ENCODE measurements at places on chromosomes 12 and 14.

DNA sequence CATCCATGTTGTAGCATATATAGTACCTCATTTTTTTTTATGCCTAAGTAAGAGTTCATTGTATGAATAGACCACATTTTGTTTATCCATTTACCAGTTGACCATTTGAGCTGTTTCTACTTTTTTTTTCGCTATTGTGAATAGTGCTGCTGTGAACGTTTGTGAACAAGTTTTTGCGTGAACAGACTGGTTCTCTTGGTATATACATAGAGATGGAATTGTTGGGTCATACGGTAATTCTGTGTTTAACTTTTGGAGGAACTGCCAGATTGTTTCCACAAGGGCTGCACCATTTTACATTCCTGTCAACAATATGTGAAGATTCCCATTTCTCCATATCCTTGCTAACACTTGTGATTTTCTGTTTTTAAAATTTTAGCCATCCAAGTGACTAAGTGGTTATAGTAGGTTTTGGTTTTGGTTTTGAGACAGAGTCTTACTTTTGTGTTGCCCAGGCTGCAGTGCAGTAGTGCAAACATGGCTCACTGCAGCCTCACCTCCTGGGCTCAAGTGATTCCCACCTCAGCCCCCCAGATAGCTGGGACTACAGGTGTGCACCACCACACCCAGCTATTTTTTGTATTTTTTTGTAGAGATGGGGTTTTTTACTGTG, 68.3 kb upstream of the AMN start:
- DNase-seq = no peak

GRCh38 chr12:120039711-120040110, 50.7 kb downstream of the BICDL1 start:
- no peak for DNase-seq

DNA sequence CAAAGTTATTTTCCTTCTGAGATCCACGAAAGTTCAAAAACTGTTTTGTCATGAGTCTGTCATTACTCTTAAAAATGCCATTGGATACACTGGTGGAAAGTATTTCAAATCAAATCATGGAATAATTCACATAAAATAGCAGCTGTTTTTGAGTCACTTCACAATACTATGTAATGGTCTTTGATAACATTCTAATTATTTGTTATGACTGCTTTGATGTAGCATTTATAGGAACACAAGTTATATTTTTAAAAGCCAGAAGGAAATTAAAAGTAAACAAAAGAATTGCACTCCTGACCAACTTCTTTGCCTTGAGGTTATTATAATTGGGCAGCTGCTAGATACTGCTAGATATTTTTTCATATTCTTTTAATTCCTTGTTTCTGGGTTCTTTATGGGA, 473.2 kb downstream of the CCER1 start:
- DNase-seq = no peak

DNA sequence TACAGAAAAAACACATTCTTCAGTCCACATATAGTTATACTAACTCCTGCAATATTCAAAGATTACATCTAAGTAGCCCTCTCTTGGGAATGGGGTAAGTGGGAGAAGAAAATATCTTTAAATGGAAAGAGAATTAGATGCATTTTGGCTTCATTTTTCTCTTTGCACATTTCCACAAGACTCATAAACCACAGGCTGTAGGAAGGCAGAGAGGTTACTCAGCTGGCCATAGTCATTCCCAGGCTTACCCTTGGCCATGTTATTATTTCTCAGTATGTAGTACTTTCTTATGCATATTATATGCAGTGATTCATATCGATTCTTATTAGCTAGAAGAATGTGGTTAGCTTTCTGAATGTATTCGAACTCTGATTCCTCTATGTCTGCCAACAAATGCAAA, 92.2 kb downstream of the PTPRR start:
- DNase-seq = no peak

GRCh38 chr12:19893514-19893913, 454.2 kb downstream of the AEBP2 start:
- DNase-seq = no peak

GRCh38 chr12:21073822-21074460, 57.1 kb upstream of the SLCO1B1 start:
- no peak for DNase-seq

GRCh38 chr14:60220084-60220483, 28.9 kb upstream of the PPM1A start:
- DNase-seq = no peak

DNA sequence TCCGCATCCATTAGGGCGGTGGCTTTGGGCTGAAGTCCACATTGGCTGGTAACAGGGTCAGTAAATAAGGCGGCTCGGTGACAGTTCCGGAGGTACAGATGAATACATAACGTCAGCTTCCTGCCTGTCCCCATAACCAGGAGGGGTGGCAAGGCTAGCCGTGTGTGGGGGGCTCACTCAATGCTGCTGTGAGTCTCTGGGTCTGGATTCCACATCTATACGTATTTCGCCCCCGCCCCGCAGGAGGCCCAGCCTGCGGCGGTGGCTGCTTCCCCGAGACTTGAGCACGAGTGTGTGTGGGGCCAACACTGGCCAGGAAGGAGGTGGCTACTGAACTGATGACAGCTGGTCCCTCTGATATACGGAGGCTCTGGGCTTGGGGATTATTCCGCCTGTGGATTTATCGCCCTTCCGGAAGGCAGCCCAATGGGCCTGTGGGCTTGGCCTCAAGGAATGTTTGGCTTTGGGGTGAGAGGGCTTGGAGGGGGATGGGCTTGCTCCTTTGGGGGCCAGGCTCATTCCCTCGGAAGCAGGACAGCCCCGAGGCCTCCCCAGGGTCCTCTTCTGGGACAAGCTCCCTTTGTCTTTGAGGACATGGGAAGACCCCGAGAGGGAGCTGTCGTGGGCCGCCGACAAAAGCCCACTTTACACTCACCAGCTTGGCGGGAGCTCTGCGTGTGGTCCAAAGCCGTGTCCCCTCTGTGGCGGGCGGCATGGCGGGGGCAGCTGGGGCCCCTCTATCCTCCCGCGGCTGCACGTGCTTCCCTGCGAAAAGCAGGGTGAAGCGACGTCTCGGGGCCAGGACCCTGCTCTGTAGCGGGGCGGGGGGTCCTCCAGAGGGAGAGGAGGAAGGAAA, 82.1 kb downstream of the KIF26A start:
- no peak for DNase-seq

GRCh38 chr12:50615907-50616296, 111.1 kb downstream of the DIP2B start:
- DNase-seq = no peak

- no peak for DNase-seq
Measured at GRCh38 chr14:55028476-55028875, 1.4 kb downstream of the SOCS4 start.

DNA sequence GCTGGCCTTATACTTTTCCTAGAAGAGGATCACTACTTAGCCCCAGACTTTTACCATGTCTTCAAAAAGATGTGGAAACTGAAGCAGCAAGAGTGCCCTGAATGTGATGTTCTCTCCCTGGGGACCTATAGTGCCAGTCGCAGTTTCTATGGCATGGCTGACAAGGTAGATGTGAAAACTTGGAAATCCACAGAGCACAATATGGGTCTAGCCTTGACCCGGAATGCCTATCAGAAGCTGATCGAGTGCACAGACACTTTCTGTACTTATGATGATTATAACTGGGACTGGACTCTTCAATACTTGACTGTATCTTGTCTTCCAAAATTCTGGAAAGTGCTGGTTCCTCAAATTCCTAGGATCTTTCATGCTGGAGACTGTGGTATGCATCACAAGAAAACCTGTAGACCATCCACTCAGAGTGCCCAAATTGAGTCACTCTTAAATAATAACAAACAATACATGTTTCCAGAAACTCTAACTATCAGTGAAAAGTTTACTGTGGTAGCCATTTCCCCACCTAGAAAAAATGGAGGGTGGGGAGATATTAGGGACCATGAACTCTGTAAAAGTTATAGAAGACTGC, 1.5 kb downstream of the MGAT2 start:
- no peak for DNase-seq

DNA sequence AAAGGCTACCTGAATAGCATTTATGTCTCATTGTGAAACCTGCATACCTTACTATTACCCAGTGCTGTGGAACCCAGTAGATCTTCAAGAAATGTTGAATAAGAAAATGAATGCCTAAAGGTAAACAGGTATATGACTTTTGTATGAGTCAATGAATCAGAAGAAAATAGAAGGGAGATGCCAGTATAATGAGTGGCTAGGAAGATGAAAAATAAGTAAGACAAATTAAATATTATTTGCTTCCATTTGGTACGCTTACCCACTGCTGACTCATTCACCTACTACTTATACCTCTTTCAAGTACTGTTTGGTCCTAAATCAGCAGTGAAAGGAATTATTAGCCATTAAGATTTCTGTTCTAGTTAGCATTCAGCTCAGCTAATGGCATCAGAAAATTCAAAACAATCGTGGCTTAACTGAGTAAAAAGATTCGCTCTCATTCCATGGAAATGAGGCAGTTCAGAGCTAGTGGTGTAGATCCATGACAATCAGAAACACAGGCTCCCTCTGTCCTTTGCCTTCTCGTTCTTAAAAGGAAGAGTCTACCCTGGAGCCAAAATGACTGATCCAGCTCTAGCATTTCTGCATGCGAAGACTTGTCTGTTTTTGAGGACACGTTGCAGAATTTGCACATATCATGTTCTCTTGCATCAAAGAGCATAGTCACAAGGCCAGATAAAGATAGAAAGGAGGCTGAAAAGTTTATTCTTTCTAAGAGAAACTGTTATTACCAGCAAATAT, 705.8 kb upstream of the USP15 start:
- DNase-seq = no peak

- DNase-seq = no peak
Measured at GRCh38 chr14:100762901-100763300, 36.2 kb downstream of the DLK1 start.

- no peak for DNase-seq
Measured at GRCh38 chr12:63387771-63388170, 236.8 kb upstream of the AVPR1A start.

GRCh38 chr12:32756476-32757066, 874 bp upstream of the YARS2 start:
- no peak for DNase-seq

DNA sequence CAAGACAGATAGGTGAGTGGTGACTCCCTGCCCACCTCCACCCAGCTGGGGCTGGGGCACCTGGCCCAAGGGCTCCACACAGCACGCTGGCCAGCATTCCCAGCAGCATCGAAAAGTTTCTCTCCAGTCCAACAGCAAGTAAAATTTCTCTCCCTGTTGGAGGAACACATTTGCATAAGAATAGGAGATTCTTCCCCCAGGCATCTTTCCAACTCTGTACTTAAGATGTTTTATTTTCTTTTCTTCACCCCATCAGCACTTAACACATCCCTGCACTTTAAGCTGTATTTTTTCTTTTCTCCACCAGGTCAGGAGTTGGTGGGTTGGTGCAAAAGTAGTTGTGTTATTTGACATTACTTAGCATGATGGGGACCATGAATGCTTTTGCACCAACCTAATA, 47.2 kb downstream of the OR9K2 start:
- DNase-seq = no peak

GRCh38 chr14:95519699-95520098, 3.2 kb upstream of the SYNE3 start:
- DNase-seq = no peak

GRCh38 chr14:70888681-70889175, 18.5 kb upstream of the PCNX1 start:
- DNase-seq = no peak

DNA sequence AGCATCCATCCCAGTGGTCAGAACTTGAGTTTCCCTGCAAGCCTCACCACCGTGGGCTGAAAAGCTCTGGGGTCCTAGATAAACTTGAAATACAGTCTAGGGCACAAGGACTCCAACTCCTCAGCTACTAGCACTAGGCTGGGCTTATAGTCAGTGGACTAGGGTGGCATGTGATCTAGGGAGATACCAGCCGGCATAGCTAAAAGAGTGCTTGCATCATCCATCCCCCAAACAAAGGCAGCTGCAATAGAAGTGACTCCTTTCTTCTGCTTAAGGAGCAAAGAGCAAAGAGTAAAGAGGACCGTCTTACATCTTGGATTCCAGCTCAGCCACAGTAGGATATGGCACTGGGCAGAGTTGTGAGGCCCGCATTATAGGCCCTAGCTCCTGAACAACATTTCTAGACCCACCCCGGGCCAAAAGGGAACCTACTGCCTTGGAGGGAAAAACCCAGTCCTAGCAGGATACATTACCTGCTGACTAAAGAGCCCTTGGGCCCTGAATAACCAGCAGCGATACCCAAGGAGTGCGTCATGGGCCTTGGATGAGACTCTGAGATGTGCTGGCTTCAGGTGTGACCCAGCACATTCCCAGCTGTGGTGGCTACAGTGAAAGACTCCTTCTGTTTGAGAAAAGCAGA, 17.9 kb upstream of the SOS2 start:
- no peak for DNase-seq

GRCh38 chr14:105899657-105900397, 373.4 kb downstream of the TMEM121 start:
- no peak for DNase-seq

DNA sequence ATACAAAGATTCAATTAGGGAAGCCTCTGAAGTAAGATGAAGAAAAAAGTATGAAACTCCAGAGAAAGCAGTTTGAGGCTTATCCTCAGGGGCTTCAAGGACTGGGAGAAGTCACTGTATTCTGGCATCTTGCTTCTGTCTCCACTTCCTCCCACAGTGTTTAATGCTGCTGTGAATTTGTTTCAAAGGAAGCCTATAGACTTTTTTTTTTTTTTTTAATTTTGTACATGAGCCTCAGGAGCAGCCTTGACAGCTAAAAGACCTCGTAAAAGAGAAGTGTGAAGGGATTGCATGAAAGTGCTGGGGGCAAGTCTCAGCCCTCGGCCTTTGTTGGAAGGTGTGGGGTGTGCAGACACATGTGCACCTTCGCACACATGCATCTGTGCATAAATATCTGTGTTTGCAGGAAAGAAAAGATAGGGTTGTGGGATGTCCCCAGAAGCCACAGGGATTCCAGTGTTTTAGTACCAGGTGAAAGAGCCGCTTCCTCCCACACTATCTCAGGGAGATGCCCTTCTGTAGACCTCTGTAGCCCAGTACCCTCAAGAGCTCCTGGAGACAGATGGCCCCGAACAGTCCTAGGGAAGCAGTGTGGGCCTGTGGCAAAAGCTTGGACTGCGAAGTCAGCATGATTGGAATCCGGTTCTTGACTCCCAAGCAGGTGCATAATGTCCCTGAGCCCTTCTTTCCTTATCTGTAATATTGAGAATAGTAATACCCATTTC, 193.5 kb upstream of the BCL2L14 start:
- DNase-seq = no peak

GRCh38 chr14:34379816-34380470, 82.1 kb downstream of the SPTSSA start:
- DNase-seq = no peak

- no peak for DNase-seq
Measured at GRCh38 chr14:30620178-30620577, 1.9 kb upstream of the SCFD1 start.

GRCh38 chr14:65413739-65414045, 1.2 kb downstream of the FUT8 start:
- DNase-seq = no peak

DNA sequence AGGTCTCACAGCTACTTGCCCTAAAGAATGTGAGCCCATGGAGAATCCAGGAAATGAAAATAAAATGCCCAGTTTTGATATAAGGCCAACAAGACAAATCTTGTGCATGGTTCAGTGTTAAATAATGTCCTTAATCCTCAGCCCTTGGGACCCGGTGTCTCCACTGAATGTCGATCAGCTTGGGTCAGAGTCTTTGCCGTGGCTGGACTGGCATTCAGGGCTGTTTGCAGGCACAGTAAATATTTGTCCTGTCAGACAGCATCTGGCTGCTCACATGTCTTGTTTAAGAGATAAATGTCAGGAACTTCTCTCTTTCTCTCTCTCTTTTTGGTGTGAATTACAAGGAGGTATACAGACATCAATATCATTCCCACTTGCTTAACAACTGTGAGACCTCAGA, 452.5 kb downstream of the FUT8 start:
- DNase-seq = no peak
